ENCODE measurements at places on chromosomes 3 and 15.

DNA sequence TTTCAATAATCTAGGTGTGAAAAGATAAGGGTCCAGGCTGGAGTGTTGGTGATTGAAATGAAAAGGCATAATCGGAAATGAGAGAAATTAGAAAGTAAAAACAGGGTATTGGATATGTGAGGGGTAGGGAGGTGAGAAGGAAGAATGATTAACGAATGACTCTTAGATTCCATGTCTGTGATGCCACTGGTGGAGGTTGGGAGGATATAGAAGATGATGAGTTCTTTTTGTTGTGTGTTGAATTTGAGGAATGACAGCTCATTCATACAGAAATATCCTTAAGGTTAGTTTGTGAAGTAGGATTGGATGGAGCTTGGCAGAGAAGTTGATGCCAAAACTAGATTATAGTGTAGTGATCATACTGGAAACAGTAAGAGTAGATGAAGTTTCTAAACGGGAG, 72.2 kb upstream of the CCNL1 start:
- no peak for DNase-seq

DNA sequence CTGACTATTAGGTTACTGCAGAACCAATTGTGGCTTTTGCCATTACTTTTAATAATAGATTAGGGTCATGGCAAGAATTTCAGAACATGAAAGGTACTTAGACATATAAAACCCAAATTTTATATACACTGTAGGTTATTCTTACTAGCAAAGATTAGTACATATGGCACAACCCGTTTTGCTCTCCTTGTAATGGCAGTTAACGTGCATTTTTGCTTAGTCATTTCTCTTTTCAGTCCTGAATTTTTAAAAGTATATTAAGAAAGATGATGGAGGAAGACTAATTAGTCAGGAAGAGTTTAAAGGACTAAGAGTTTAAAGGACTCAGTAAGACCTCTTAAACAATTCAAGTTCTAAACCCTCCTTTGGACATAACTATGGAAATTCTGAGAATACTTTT, 114.0 kb downstream of the PEAK1 start:
- no peak for DNase-seq

DNA sequence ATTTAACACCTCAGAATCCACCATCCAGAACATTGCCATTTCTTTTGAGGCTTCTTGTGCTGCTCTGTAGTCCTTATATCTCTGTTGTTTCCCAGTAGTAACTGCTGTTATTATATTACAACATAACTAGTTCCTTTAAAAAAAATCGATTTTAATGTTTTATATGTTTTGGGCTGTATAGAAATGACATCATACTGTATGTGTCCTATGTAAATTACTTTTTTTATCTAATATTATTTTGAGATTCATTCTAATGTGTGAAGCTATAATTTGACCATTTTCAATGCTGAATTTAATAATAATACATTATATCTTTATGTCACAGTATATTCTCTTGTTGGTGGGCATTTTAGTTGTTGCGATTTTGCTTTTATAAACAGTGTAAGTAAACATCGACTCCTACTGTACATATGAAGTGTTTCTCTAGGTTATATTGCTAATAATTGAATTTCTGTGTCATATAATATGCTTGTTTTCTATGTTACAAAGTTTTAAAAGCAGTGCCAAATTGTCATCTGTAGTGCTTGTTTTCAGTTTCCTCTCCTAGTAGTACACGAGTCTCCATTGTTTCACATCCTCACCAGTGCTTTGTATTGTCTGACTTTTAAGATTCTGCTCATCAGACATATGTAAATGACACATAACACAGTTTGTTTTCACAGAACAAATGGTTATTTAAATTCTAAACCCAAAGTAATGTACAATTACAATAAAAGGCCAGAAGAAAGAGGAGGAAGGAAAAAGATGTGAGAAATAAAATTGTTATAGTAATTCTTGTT, 172.0 kb upstream of the LRRFIP2 start:
- DNase-seq: no peak

DNA sequence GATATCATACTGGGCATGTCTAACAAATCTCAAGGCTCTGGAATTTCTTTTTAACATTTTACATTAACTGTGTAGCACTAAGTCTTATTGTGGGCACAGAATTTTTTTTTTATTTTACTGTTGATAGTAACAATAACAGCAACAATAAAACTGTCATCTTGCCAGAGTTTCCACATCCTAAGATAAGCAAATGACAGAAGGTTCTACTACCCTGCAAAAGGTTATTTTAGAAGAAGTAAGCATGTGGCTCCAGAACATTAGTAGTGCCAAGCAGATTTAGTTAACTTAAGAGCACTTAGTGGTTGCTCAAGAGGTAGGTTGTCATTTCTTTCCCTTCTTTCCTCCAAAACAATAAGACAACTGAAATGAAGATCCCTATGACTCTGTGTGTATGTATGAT, 743.0 kb upstream of the CBLB start:
- DNase-seq: no peak

DNA sequence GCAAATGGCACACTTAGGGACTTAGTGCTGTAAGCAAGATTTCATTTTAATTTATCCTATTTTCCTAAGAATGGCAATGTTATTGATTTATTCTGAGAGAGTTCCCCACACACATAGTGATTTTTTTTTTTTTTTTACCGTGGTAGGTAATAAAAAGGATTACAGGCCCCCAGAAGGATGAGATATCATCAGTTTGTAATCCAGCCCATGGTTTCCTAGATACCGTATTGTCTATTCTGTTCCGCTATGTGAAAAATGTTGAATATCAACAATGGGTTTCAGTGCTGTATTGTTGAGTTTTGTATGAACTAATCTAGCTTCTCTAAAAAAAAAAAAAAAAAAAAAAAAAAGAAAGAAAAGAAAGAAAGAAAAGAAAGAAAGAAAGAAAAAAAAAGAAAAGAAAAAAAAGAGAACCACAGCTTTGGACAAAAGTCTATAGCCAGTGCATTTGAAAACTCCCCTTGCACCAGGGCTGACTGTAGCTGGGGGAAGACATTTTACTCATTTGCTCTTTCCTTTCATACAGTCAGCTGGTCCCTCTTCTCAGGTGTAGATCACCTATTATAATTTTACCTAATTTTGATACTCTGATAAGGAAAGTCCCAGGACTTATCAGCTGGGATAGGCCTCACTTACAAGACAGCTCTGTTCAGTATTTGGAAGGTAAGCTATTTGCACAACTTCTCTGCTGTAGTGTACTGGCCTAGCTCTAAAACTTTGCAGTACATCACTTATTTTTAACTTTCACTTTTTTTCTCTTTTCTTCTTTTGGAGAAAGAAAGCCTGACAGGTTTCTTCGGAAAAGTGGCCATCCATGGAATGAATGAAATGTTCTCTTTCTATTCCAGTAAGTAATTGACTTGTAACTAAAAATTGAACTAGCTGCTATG, 101.4 kb upstream of the SOX2 start:
- DNase-seq: no peak

GRCh38 chr3:1010228-1010627, 82.6 kb upstream of the CNTN6 start:
- DNase-seq: no peak

DNA sequence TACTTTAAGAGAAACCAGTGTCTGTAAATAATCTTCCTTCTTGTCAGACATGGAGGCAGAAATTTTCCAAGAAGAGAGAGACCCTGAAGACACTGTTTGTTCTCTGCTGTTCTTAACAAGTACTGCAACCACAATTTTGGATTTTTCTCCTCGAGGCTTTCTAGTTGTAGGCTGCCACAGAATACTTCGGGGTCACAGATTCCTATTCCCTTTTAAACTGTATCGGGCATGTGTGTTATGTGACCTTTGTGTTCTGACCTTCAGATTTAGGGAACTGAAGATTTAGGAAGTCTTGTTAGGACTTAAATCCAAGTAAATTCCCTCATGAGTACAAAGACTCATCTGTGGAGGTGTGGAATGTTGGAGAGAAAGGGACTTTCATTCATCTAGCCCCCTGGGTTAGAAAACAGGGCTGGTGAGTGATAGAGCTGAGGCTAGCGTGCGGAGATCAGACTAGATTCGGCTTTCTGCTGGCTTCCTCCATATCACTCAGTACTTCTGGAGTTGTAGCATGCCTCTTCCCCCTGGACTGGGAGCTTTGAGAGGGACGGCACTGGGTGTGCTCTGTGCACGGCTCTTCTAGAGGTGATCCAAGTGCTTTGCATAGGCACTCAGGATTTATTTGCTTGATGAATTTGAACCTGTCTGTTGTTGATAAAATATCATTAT, 237.0 kb downstream of the LPP start:
- DNase-seq: no peak

DNA sequence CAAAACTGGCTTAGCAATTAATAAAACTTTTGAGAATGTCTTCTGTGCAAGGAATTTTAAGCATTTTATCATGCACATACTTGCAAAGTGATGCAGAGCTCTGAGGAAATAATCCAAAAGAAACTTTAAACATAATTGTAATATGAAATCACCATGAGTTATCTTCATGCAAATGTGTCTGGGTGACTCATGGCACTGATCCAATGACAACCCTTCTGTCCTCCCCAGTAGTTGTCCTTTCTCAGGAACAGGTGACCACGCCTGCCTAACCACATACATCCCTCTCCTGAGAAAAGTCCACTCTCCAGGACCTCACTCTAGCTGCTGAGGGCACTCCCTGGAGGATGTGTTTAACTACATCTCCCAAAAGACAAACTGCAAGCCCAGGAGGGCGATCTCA, 530.6 kb upstream of the IL12A start:
- no peak for DNase-seq

DNA sequence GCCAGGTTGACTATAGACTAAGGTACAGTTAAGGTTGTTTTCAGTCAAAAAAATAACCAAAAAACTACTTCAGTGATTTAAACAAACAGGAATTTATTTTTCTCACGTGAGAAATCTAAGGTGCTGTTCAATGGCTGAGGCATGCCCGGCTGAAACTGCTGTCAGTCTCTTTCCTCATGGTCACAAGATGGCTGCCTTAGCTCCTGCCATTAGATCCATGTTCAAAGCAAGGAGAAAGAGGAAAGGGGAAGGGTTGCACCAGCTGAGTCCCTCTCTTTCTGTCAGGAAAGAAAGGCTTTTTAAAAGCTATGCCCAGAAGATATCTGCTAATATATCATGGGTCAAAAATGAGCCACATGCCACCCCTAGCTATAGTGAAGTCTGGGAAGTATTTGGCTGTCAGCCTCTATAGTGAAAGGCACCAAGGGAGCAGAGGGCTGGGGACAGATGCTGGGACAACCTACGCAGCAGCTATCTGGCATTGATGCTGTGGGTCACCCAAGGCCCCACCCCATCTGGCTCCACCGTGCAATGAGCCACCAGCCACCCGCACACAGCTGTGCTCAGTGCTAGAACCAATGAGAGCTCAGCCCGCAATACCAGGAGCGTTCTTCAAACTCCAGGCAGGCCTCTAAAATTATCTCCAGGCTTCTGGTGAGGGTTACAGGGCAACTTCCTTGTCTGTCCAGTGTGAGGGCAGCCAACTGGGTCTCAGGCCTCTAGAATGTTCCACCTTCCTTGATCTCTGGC, 64.7 kb upstream of the GATA2 start:
- no peak for DNase-seq

- DNase-seq: no peak
Observed at GRCh38 chr15:64780600-64781156, 5.3 kb upstream of the RBPMS2 start.

DNA sequence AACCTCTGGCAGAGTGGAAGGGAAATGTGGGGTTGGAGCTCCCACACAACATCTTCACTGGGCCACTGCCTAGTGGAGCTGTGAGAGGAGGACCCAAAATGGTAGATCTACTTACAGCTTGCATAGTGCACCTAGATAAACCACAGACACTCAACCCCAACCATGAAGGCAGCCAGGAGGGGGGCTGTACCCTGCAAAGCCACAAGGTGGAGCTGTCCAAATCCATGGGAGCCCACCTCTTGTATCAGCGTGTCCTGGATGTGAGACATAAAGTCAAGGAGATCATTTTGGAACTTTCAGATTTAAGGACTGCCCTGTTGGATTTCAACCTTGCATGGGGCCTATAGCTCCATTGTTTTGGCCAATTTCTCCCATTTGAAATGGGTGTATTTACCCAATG, 20.9 kb downstream of the TP63 start:
- DNase-seq: no peak

DNA sequence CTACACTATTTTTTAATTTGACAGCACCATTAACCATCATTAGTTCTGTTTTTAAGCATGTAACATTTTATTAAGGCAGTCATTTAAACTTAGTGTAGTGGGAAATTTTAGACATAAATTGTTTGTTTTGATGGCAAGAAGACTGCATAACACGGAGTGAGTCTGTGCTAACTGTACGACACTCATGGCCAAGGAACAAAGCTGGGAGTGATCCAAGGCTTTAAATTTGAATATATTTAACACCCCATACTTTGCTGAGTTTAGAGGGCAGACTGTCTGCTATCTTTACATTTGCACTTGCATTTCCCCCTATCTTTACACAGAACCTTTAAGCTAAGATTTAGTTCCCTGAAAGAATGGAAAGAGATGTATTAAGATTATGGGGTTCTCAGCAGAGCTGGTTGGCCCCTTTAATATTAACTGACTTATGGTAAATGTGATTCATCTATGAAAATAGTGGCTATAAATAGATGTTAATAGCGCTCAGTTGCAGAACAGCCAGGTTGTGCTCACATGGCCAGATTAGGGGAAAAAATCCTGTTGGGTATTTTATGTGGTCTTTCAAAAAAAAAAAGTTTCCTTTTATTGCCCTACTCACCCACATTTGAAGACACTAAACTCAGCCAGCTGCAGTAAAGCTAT, 120.7 kb downstream of the CMSS1 start:
- no peak for DNase-seq

DNA sequence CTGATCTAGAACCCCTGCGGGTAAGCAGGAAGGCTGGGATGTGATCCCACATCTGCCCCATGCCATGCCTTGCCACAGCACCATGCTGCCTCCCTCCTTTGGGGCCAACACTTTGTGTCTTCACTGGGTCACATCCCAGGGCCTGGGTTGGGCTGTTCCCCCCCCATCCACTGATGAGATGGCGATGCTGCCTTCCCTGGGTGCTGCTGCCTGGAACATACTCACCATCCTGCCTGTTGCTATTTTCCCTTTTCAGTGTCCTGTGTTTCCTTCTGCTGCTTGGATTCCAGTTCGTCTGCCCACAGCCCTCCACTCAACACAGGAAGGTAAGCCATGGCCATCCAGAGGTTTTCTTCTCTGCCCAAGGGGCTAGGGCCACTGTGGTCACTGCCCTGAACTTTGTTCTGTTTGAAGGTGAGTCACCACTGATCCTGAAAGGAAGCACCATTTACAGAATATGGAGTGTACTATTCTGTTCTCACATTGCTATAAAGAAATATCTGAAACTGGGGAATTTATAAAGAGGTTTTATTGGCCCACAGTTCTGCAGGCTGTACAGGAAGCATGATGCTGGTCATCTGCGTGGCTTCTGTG, 39.4 kb downstream of the THSD4 start:
- DNase-seq: no peak

- DNase-seq: no peak
Observed at GRCh38 chr3:50644561-50644960, 27.6 kb downstream of the MAPKAPK3 start.

DNA sequence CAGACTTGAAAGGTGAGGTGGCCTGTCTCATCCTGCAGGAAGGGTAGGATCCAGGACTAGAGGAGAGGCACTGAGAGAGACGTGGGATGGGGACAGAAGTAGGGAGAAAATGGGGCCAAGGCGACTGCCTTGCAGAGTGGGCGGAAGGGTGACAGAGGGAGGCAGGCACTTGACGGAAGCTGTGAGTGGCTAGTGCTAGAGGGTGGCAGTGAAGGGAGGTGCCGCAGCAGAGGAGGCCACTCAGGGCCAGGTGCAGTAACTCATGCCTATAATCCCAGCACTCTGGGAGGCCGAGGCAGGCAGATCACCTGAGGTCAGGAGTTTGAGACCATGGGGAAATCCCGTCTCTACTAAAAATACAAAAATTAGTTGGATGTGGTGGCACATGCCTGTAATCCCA, 7.3 kb downstream of the CCDC33 start:
- DNase-seq: peak; percentile 22
